ENCODE measurements at places on chromosomes 2 and 18. TPM values are rescaled to one million over a fixed set of nuclear protein-coding genes. Genes with fewer than 3 reads are reported as not detected.

NFU1 gene
- 42.3 TPM for total RNA-seq

EPAS1 gene
- total RNA-seq = 71.7 TPM

MYO1B gene
- 150 TPM for total RNA-seq

PDE1A gene
- total RNA-seq = 12.4 TPM

PJVK gene
- 6.2 TPM for total RNA-seq
